ENCODE measurements at places on chromosomes 12 and 14.
A peak's percentile ranks its signal among the peaks of the same experiment; 100 is the strongest.

DNA sequence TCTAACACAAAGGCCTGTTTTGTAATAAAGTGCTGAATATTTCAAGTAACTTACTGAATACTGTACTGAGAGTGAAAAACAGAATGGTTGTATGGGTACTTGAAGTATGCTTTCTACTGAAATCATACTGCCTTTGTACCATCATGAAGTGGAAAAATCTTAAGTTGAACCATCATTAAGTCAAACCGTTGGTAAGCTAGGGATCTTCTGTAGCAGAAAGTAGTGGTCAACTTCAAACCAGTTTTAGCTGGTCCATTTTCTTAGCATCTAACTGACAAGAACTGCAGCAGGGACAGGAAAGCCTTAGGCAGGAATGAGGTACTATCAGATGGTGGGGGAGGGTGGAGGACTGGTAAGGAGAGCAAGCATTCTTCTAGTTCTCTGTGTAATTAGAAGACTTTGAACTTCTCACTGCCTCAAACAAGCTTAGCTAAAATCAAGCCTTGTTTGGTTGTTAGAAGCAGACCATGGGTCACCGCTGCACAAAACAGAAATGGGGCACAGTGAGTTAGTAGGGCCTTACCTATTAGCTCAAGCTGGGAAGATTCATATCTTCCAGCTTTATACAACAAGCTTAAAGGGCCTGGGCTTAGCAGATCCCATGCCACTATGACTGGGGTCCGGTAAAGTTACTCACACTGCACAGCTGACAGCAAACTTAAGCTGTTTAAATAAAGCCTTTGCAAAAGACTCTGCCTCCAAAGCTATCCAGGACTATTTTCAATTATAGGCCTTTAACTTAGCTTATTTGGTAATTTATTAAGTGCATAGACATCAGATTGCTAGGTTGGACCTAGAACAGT lies 73.8 kb downstream of the ACADS start:
- no peak for DNase-seq

DNA sequence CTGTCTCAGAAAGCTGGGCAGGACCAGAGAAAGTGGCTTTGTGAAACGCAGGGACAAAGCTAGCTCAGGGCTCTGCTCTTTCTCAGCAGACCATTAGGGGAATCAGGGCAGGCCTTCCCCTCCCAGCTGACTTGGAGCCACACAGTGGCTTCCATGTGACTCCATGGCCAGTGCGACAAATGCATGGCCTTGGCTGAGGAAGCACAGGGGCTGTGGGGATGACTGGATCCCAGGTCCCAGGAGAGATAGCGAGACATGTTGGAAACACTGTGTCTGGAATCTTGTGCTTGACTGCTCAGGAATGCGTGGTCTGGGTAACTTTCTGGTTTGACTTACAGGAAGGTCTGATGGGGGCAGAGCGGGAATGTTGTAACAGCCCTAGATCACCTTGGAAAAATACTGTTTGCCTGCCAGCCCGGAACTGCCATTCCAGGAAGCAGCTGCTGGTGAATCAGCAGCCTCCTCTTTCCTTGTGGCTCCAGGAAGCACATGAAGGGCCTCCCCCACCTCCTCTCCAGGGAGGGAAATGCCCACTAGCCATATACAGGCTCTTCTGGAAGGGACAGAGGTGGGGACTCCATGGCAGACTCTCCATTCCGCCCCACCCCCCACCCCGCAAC lies 133.5 kb upstream of the HIF1A start:
- no peak for DNase-seq

- no peak for DNase-seq
Observed at GRCh38 chr12:79764641-79765040, 73.9 kb upstream of the PAWR start.

GRCh38 chr14:88910386-88910785 lies 85.9 kb downstream of the TTC8 start:
- DNase-seq = no peak

DNA sequence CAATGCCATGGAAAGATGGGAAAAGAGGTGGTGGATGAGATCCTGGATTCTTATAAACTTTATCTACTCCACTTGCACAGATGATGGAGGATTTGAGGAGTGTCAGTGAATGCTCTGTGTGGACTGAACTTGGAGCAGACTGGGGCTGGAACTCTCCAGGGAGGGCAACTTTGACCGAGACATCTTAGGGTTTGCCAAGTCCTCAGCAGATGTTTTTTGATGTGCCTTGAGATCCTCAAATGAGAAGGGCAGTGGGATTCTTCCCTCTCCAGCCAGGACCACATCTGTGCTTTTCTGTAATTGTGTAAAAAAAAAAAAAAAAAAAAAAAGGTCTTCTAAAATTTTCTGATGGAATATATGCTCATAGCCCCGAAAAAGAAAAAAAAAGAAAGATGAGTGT lies 23.0 kb upstream of the MYL2 start:
- no peak for DNase-seq

DNA sequence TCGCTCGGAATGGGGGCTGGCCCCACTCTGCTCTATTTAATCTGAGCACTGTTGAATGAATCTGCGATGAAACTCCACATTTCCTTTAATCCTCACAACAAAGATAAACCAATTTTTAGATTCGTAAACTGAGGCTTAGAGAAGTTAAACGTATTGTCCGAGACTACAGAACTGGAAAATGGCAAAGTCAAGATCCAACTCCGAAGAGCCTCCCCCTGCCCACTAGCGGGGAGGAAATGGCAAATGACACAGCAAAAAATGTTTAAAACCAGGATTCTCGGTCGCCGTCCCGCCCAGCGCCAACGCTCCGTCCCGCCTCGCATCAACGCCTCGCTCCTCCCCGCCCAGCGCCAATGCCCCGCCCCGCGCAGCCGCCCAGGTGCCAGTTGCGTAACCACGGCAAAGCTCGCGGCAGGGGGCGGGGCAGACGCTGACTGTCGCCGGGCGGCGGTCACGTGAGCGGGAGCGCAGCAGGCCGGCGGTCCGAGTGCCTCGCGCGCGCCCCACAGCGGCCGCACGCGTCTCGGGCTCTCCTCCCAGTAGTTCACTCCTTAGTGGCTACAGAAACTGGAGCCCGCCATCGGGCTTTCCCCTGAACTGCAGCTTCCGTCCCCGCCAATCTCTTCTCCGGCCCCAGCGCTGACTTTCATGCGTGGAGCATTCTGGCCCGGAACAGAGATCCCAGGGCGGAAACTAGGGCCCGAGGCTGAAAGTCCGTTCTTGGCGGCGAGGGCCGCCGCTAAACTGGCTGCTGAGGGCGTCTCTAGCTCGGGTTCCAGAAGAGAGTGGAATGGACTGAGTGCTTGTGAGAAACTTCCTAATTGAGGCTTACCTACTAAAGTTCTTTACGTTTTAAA lies 13.6 kb upstream of the LRRC23 start:
- peak; percentile 99 for DNase-seq

DNA sequence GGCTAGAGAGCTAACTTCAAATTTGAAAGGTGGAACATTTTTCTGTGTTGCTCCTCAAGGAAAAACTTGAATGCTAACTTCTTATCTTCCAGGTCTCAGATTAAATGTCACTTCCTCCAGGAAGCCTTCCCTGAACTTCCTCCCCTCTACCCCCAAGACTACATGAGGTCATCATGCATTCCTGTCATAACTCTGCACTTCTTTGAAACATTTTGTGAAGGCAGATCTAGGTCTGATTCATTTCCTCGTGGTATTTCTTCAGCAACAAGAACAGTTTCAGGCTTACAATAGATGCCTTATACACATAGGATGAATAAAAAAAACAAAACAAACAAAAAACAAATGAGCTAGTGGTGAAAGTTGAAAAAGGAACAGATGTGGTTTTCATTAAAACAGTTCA lies 97.1 kb upstream of the SRRM4 start:
- no peak for DNase-seq

GRCh38 chr12:75389061-75389460 lies 1.8 kb upstream of the GLIPR1L2 start:
- no peak for DNase-seq

DNA sequence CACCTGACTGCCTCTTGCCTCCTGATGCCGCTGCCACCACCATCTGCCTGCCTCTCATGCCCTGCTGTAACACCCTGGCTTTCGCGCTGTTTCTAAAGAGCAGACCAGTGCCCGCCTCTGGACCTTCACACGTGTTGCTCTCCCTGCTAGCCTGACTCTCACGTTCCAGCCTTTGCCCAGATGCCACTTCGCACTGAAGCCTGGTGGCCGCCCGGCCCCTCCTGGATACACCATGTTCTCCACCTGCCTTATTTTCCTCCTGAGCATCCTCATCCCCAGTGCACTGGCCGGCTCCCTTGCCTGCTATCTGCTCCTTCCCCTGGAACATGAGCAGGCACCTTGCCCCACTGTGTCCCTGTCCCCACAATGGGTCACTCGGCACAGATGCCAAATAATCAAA lies 146.5 kb downstream of the PIWIL1 start:
- DNase-seq = no peak
